ENCODE measurements at places on chromosomes 2 and 18. TPM values are rescaled to one million over a fixed set of nuclear protein-coding genes. Genes with fewer than 3 reads are reported as not detected.

DNA sequence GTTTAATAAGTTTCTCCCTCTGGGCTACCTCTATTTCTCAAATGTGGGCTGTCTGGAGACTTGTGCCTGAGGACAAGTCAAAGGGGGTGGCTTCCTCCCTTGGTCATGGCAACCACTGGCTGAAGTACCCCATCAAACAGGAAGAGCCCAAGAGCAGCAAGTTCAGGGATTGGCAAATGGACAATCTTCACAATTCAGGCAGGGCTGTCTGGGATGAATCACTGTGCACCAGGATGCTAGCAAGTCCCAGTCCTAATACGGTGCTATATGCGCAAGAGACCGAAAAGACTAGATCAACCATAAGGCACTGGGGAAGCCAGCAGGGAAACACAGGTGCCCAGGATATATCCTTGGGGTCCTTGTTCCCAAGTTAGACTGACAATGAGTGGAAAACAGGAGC, 75.5 kb downstream of the ANTXR1 start:
- peaks cover 29% of the 10 kb centered on the region for H3K4me1 ChIP-seq
- H3K4me3 ChIP-seq: no peak overlapping the region
- H3K27me3 ChIP-seq: no peaks in the 10 kb centered on the region
- no peak for DNase-seq

DNA sequence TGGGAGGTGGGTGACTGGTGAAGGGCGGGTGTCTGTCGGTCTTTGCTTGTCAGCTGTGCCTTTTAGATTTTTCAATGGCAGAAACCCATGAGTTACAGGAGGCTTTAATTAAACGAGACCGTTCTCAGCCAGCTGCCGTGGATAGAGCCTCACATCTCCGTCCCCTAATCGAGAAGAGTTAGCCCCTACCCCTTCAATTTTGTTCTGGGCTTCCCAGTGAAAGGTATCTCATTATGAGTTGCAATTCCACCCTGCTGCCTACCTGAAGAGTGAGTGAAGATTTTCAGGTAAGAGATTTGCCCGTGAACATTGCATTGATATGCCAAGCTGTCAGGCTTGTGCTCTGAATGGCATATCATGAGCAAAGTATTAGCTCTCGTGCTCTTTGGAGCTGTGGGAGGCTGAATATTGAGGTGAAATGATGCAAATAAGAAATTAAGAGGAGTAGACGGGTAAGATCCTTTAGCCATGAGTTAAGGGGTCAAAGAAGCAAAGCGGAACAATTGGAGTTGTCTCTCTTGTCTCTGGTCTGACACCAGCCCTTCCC, 118.7 kb upstream of the MSTN start:
- H3K4me3 ChIP-seq: peak overlapping the region; percentile 69
- peaks cover 10% of the 10 kb centered on the region for H3K4me1 ChIP-seq
- DNase-seq: no peak

GRCh38 chr2:237864444-237864931, 5.1 kb downstream of the RAMP1 start:
- H3K4me1 ChIP-seq: no peaks in the 10 kb centered on the region
- no peak overlapping the region for H3K27ac ChIP-seq
- no peaks in the 10 kb centered on the region for H3K36me3 ChIP-seq
- H3K27me3 ChIP-seq: peaks cover 19% of the 10 kb centered on the region
- no peak overlapping the region for H3K4me3 ChIP-seq

SLC4A3 gene
- total RNA-seq: 2.9 TPM

CFAP221 gene
- total RNA-seq: 26.3 TPM

Data from upper lobe of right lung (tissue), 1 donor.